Neural crest cell (in vitro differentiated cells): ENCODE measurements at places on chromosomes 7 and 10.

DNA sequence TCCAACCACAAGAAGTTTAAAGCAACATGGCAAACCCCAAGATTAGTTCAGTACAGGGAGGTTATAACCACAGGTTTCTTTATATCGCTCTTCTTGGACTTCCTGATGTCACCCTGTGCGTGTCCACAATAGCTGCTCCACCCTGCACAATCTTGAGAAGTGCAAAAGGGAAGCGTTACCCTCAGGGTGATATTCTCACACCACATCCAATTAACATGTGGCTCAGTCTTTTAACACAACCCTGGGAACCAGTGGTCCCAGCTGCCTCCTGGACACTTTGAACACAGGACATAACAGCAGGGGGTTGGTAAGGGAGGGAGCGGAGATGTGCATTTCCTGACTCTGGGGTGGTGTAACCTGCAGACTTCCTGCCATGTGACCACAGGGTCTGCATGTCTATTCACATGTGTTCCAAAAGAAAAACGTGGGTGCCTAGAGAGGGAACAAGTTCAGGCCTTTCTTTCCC is 64.6 kb downstream of the GSAP start:
- peaks cover 33% of the 10 kb centered on the region for H3K4me1 ChIP-seq
- no peaks in the 10 kb centered on the region for H3K36me3 ChIP-seq
- DNase-seq: no peak
- H3K27me3 ChIP-seq: no peaks in the 10 kb centered on the region
- no peak overlapping the region for H3K27ac ChIP-seq

DNA sequence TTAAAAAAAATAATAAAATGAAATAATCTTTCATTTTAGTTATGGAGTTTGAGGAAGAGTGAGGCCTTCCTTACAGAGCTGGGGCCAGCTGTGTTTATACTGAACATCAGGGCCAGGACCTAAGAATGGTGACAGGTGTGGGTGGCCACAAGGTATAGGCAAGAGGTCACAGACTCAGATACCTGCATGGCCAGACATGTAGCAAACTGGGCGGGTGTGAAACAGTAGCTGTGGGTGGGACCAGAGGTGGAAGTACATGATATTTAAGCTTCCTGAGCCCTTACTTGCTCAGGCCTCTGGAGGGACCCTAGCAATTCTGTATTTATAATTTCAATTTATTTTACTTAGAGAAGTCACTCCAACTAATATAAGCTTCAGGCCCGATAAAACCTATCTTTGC is 27.7 kb upstream of the CAMK1D start:
- no peak overlapping the region for H3K27ac ChIP-seq
- no peaks in the 10 kb centered on the region for H3K27me3 ChIP-seq
- H3K36me3 ChIP-seq: no peaks in the 10 kb centered on the region
- no peak for DNase-seq

- H3K4me1 ChIP-seq: peaks cover 7% of the 10 kb centered on the region
- DNase-seq: no peak
- H3K27me3 ChIP-seq: no peaks in the 10 kb centered on the region
- no peak overlapping the region for H3K27ac ChIP-seq
- no peaks in the 10 kb centered on the region for H3K36me3 ChIP-seq
- no peak overlapping the region for H3K4me3 ChIP-seq
These were observed 70.4 kb upstream of the CFAP46 start for GRCh38 chr10:133012573-133013359.

- no peaks in the 10 kb centered on the region for H3K4me1 ChIP-seq
- DNase-seq: no peak
- no peaks in the 10 kb centered on the region for H3K27me3 ChIP-seq
- H3K4me3 ChIP-seq: no peak overlapping the region
- no peaks in the 10 kb centered on the region for H3K36me3 ChIP-seq
- H3K27ac ChIP-seq: no peak overlapping the region
These were observed 129.9 kb downstream of the IPMK start for GRCh38 chr10:58137813-58138212.

GRCh38 chr10:43211030-43211429 is 55.8 kb downstream of the RASGEF1A start:
- H3K36me3 ChIP-seq: no peaks in the 10 kb centered on the region
- no peak for DNase-seq
- no peaks in the 10 kb centered on the region for H3K4me1 ChIP-seq
- H3K4me3 ChIP-seq: no peak overlapping the region

DNA sequence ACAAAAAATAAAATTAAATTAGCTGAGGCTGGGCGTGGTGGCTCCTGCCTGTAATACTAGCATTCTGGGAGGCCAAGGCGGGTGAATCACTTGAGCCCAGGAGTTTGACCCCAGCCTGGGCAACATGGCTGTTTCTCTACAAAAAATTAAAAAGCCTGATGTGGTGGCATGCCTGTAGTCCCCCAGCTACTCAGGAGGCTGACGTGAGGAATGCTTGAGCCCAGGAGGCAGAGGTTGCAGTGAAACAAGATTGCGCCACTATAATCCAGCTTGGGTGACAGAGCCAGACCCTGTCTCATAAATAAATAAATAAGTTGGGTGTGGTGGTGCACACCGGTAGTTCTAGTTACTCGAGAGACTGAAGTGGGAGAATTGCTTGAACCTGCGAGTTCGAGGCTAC is 65.1 kb downstream of the GNA12 start:
- no peak overlapping the region for H3K27ac ChIP-seq
- no peaks in the 10 kb centered on the region for H3K27me3 ChIP-seq
- DNase-seq: no peak
- peaks cover 16% of the 10 kb centered on the region for H3K36me3 ChIP-seq

GRCh38 chr7:157827045-157827862 is 490.4 kb downstream of the DNAJB6 start:
- H3K27ac ChIP-seq: no peak overlapping the region
- H3K27me3 ChIP-seq: no peaks in the 10 kb centered on the region

DNA sequence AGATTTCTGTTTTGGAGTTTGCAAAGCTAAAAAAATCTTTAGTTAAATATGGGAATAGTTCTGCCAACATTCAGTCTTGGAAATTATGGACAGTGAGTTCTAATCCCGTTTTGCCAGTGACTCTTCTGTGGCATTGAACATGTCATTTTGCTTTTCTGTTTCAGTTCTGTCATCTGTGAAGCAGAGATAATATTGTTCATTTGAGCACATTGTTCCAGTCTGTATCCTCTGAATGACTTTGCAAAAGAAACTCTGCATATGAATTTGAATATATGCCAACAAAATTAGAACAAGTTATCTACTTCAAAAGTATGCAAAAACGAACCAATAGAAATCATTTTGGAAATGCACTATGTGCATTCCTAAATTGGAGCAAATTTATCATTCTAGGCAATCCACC is 746.0 kb upstream of the POT1 start:
- DNase-seq: no peak
- no peaks in the 10 kb centered on the region for H3K36me3 ChIP-seq
- no peaks in the 10 kb centered on the region for H3K4me1 ChIP-seq
- H3K4me3 ChIP-seq: no peak overlapping the region
- H3K27me3 ChIP-seq: no peaks in the 10 kb centered on the region
- no peak overlapping the region for H3K27ac ChIP-seq

GRCh38 chr7:75565132-75565837 is 73.2 kb downstream of the SPDYE5 start:
- no peak overlapping the region for H3K4me3 ChIP-seq
- no peak overlapping the region for H3K27ac ChIP-seq
- H3K36me3 ChIP-seq: peaks cover 17% of the 10 kb centered on the region
- H3K4me1 ChIP-seq: no peaks in the 10 kb centered on the region

DNA sequence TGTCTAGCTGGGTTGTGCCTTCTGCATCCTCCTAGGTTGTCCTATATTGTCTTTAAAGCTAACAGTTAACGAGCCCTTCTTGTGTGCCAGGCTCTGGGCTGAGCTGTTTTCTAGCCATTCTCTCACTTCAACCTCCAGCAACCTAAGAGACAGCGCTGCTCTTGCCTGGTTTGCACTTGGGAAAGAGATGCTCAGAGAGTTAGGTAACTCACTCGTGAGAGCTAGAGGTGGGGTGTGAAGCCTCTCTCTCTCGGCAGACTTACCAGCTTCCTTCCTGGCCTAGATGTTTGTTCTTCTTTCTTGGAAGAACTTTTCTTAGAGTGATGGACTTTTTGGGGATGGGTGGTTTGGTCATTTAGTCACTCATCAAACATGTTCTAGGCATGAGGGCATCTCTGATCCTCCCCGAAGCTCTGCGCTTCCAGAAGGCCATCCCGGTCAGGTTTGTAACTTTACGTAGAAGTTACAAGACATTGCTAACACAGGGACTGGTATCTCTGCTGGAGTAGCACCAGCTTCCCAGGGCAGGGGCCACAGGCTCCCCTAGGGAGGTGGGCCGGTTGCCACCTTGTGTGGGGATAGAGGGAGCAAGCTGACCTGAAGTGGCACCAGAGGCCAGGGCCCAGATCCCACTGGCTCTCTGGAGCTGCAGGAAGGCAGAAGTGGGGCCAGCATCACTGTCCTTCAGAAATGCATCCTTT is 14.3 kb downstream of the TSPAN15 start:
- H3K36me3 ChIP-seq: no peaks in the 10 kb centered on the region
- H3K27me3 ChIP-seq: no peaks in the 10 kb centered on the region
- no peak for DNase-seq
- no peak overlapping the region for H3K27ac ChIP-seq
- no peak overlapping the region for H3K4me3 ChIP-seq
- peaks cover 12% of the 10 kb centered on the region for H3K4me1 ChIP-seq

GRCh38 chr7:55939514-55940123 is 12.1 kb upstream of the MRPS17 start:
- DNase-seq: no peak
- no peaks in the 10 kb centered on the region for H3K27me3 ChIP-seq
- H3K27ac ChIP-seq: no peak overlapping the region
- no peaks in the 10 kb centered on the region for H3K4me1 ChIP-seq
- H3K36me3 ChIP-seq: peaks cover 61% of the 10 kb centered on the region

DNA sequence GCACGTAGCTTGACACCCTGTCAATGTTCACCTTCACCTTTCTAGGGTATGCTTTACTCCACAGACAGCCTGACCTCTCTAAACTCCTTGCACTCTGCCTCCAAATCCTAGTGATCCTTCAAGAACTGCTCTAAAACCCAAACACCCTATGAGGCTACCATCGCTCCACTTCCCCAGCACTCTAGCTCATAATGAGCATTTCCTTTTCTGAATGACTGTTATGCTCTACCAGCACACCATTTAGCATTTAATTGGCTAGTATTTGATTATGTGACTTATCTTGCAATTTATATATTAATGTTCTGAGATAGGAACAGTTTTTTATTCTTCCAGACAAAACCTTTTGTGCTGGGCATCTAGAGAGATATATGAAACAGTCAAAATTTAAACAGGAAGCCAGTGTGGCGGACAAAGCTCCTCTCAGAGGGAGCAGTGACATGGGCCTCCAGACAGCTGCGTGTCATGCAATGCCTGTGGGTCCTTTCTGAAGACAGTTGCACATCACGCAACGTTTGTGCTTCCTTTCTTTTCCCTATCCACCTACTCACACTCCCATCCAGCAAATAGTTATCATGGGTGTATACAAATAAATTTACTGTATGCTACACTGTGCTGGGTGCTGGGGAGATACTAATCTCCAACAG is 86.3 kb downstream of the ALOX5 start:
- peaks cover 5% of the 10 kb centered on the region for H3K4me1 ChIP-seq
- H3K36me3 ChIP-seq: peaks cover 2% of the 10 kb centered on the region
- H3K4me3 ChIP-seq: no peak overlapping the region
- no peak for DNase-seq

DNA sequence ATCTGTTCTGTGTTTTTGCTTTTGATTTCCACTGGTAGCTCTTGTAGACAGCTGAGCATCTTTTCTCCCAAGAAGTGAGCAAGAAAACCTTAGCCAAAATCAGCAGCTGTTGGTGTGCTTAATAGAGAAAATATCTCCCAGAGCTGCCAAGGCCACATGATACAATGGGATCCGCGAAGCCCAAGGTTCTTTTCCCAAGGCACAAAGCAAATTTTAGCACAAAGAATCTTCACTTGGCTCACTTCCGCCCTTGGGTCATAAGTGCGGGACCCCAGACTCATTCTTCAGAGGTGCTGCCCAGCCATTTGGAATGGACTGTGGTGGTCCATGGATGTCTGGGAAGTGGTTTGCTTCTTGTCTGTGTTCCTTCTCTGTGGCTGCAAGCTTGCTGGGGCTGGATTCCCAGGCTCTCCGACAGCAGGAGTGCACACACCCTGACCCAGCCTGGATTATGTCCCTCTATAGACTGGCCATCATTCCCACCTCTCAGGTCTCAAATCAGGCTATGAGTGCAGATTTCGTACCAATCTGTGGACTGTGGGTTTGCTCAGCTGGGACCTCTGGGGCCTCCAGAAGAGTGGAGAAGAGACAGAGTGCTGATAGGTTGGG is 93.0 kb upstream of the TMEM72 start:
- H3K27ac ChIP-seq: no peak overlapping the region
- H3K36me3 ChIP-seq: no peaks in the 10 kb centered on the region
- H3K4me3 ChIP-seq: no peak overlapping the region
- H3K27me3 ChIP-seq: no peaks in the 10 kb centered on the region
- DNase-seq: no peak

GRCh38 chr10:86755454-86755739 is 1.0 kb upstream of the BMPR1A start:
- peak overlapping the region; percentile 91 for H3K27ac ChIP-seq
- H3K36me3 ChIP-seq: peaks cover 7% of the 10 kb centered on the region
- peak overlapping the region; percentile 95 for H3K4me3 ChIP-seq

DNA sequence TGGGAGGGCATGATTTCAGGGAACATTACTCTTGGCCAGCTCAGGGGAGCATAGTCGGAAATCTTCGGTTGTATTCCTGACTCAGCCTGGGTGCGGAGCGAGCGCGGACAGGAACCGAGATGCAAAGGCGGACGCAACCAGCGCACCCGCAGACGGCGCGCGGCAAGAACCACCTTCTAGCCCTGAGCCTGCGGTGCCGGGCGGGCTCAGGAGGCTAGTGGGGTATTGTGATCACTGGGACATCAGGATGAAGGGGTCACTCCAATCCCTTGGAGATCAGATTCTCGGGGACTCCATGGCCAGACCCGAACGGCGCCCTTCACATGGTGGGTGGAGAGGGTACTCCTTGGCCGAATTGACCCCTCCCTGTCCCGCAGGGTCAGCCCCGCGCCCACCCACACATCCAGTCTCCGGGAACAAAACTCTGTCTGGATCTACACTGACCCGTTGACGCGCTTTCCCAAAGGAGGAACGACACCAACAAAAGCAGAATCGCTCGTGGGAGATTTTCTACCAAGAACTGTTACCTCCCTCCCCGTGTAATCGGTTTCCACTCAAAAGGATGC is 730.5 kb downstream of the ZWINT start:
- no peak overlapping the region for H3K4me3 ChIP-seq
- H3K27me3 ChIP-seq: peaks cover 24% of the 10 kb centered on the region
- peak overlapping the region; percentile 74 for H3K27ac ChIP-seq
- H3K36me3 ChIP-seq: no peaks in the 10 kb centered on the region
- DNase-seq: peak; percentile 14

DNA sequence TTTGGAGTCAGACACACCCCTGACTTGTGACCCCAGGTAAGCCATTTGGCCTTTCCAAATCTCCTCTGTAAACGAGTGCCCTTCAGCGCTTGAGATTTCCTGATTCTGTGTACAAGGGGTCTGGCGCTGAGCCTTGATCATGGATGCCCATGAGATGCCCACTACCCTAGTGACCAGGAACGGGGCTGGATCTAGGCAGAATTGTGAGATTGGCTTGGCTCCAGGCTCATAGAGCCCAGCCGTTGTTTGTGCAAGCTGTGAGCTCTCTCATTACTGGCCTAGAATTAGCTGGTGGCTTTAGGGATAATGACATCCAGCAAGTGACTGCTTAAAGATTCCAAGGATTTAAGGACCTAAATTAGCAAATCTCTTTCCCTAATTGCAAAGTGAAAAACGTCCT is 84.9 kb downstream of the CAMK1D start:
- no peaks in the 10 kb centered on the region for H3K4me1 ChIP-seq
- no peak overlapping the region for H3K27ac ChIP-seq
- no peak for DNase-seq
- no peak overlapping the region for H3K4me3 ChIP-seq
- H3K36me3 ChIP-seq: no peaks in the 10 kb centered on the region
